ENCODE measurements at places on chromosomes 13 and 19. TPM values are rescaled to one million over a fixed set of nuclear protein-coding genes. Genes with fewer than 3 reads are reported as not detected.

DNA sequence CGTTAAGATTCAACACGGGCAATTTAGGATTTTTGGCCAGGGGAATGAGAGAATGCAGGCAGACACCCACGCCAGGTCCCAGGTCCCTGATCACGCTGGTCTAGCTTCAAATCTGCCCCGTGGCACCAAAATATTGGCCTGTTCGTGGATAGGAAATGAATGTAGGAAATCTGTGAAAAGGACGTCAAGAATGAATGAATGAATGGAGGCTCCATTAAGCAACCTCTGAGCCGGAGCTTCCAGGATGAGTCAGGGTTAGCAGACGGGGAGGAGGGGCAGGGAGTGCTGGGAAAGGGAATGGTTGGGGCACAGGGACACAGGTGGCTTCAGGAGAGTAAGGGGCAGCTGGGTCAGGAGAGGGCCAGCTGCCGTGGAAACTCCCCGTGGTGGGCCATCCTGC lies 4.2 kb downstream of the SULT2B1 start:
- peaks cover 6% of the 10 kb centered on the region for H3K4me1 ChIP-seq
- peak; percentile 87 for DNase-seq

The VSTM2B gene
- total RNA-seq: not detected

The TYROBP gene
- total RNA-seq: not detected

The PRODH2 gene
- not detected for total RNA-seq

The CD37 gene
- not detected for total RNA-seq

The NXNL1 gene
- total RNA-seq: not detected

DNA sequence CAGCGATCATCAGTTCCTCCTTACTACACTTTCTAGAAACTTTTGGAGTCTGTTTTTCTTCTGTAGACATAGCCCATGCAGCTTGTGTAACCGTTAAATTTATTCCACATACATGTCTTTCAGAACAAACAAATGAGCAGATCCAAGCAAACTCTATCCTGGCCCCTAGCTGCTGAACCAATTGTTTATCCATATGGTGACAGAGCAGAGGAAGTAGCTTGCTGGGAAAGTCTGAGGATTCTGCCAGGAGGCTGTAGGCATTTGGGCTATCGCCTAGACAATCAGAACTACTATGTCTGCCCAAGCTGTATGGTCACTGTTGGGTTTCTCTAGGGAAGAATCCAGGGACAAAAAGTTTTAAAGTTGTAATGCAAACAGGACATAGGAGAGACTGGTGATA lies 343.7 kb downstream of the SPRY2 start:
- H3K4me1 ChIP-seq: peaks cover 11% of the 10 kb centered on the region
- no peaks in the 10 kb centered on the region for H3K36me3 ChIP-seq
- no peak overlapping the region for H3K27ac ChIP-seq
- no peaks in the 10 kb centered on the region for H3K27me3 ChIP-seq

GRCh38 chr13:23701636-23702035 lies 131.4 kb downstream of the TNFRSF19 start:
- DNase-seq: no peak
- no peaks in the 10 kb centered on the region for H3K4me1 ChIP-seq
- H3K36me3 ChIP-seq: no peaks in the 10 kb centered on the region
- no peaks in the 10 kb centered on the region for H3K27me3 ChIP-seq
- no peak overlapping the region for H3K27ac ChIP-seq

The HIPK4 gene
- not detected for total RNA-seq

DNA sequence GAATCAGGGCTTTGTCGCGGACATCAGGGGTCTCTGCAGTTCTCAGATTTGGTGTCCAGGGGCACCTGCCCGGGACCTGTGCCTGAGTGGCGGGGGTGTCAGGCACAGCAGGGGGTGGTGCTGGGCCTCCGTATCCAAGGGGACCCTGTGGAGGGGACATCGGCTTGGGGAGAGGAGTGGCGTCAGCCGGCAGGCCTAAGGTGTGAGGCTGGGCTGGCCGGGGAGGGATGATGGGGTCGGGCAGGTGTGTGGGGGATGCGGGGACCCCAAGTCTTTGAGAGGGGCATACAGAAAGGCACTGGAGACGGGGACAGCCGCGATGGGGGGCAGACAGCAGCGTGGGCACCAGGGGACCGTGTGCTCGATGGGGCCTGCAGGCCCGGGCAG lies 2.5 kb downstream of the EFNA2 start:
- peaks cover 38% of the 10 kb centered on the region for H3K27me3 ChIP-seq
- DNase-seq: no peak
- H3K36me3 ChIP-seq: no peaks in the 10 kb centered on the region

GRCh38 chr13:24104723-24105122 lies 55.8 kb upstream of the SPATA13 start:
- no peak overlapping the region for H3K27ac ChIP-seq
- H3K27me3 ChIP-seq: peaks cover 19% of the 10 kb centered on the region
- H3K36me3 ChIP-seq: no peaks in the 10 kb centered on the region
- H3K4me3 ChIP-seq: no peak overlapping the region
- no peaks in the 10 kb centered on the region for H3K4me1 ChIP-seq

The SBSN gene
- total RNA-seq: 0.61 TPM

DNA sequence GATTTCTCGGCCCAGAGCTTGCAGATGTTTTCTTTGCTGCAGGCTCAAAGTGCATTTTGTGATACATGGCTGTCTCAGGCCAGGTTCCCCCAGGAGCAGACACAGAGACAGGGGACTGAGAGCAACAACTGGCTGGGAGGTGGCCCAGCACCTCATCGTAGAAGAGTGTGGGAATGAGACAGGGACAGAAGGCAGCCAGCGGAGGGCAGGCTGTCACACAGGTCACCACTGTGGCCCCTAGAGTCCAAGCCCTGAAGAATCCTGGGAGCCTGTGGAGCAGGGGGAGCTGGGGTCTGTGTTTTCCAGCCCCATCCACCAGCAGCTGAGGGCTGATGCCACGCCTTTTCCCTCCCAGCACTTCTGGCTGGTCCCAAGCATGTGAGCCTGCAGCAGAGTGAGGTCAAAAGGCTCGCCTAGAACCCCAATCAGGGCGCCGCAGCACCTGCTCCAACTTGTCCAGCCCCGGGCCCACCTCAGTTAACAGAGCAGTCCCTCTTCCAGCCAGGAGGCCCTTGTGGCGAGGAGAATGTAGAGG lies 723.8 kb downstream of the UQCRFS1 start:
- H3K36me3 ChIP-seq: peaks cover 5% of the 10 kb centered on the region
- no peak overlapping the region for H3K27ac ChIP-seq
- DNase-seq: no peak
- H3K4me1 ChIP-seq: no peaks in the 10 kb centered on the region
- no peak overlapping the region for H3K4me3 ChIP-seq

- no peaks in the 10 kb centered on the region for H3K36me3 ChIP-seq
- H3K4me3 ChIP-seq: no peak overlapping the region
- no peak for DNase-seq
- no peaks in the 10 kb centered on the region for H3K27me3 ChIP-seq
These were observed 156.9 kb downstream of the KCTD15 start for GRCh38 chr19:33953592-33953991.

- DNase-seq: no peak
- H3K27ac ChIP-seq: no peak overlapping the region
- no peaks in the 10 kb centered on the region for H3K36me3 ChIP-seq
- no peaks in the 10 kb centered on the region for H3K27me3 ChIP-seq
- H3K4me3 ChIP-seq: no peak overlapping the region
These were observed 6.9 kb upstream of the FOSB start for GRCh38 chr19:45460807-45461347.

DNA sequence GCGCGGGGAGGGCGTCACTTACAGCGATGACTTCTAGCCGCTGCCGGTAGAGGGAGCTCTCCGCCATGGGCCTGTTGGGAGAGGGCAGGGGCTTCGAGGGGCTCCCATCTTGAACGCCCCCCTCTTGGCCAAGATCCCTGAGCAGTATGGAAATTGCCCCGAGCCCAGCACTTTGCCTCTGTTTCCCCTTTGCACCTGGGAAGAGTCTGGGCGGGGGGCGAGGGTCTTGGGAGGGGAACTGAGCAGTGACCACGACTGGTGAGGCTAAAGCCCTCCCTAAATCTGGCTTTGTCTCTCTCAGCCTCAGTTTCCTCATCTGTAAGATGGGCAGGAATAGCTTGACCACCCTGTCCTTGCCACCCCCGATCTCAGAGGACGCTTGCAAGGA lies 2.8 kb downstream of the PALM3 start:
- H3K27me3 ChIP-seq: peaks cover 23% of the 10 kb centered on the region
- DNase-seq: no peak
- peaks cover 13% of the 10 kb centered on the region for H3K4me1 ChIP-seq
- peaks cover 4% of the 10 kb centered on the region for H3K36me3 ChIP-seq

- H3K27me3 ChIP-seq: peaks cover 42% of the 10 kb centered on the region
- H3K27ac ChIP-seq: no peak overlapping the region
- H3K4me3 ChIP-seq: no peak overlapping the region
- DNase-seq: no peak
- H3K4me1 ChIP-seq: peaks cover 17% of the 10 kb centered on the region
- H3K36me3 ChIP-seq: peaks cover 13% of the 10 kb centered on the region
These were observed 3.5 kb downstream of the KCNA7 start for GRCh38 chr19:49069026-49069425.

DNA sequence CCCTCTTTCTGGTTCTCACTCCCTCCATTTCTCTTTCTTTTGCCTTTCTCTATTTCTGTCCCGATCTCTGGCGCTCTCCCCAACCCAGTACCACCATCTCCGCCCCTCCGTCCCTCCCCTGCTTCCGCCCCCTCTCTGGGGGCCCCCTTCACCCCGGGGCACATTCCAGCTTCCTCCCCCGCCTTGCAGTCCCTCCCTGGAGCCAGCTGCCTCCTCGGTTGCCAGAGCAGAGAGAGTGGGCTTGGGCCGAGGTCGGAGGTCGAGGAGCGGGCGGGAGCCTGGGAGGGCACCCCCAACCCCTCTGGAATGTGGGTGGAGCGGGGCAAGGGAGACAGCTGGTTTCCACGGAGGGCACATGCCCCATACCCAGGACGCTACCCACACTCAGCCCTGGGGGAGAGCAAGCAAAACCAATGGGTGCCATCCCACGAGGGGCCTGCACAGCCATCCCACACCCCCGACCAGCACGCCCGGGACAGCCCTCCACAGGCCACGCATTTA lies 6.5 kb upstream of the CIRBP start:
- no peak overlapping the region for H3K27ac ChIP-seq
- DNase-seq: no peak
- H3K27me3 ChIP-seq: no peaks in the 10 kb centered on the region
- peaks cover 30% of the 10 kb centered on the region for H3K36me3 ChIP-seq
- peaks cover 32% of the 10 kb centered on the region for H3K4me1 ChIP-seq
- H3K4me3 ChIP-seq: peak overlapping the region; percentile 71

The NFIX gene
- total RNA-seq: 26.9 TPM

- H3K4me3 ChIP-seq: no peak overlapping the region
- H3K27me3 ChIP-seq: no peaks in the 10 kb centered on the region
- no peak for DNase-seq
- peaks cover 74% of the 10 kb centered on the region for H3K36me3 ChIP-seq
These were observed 2.0 kb upstream of the SYCE2 start for GRCh38 chr19:12921047-12921446.

GRCh38 chr19:36252047-36252446 lies 37.1 kb downstream of the ZNF146 start:
- H3K36me3 ChIP-seq: peaks cover 6% of the 10 kb centered on the region
- H3K27me3 ChIP-seq: no peaks in the 10 kb centered on the region
- H3K4me1 ChIP-seq: no peaks in the 10 kb centered on the region
- H3K4me3 ChIP-seq: no peak overlapping the region

DNA sequence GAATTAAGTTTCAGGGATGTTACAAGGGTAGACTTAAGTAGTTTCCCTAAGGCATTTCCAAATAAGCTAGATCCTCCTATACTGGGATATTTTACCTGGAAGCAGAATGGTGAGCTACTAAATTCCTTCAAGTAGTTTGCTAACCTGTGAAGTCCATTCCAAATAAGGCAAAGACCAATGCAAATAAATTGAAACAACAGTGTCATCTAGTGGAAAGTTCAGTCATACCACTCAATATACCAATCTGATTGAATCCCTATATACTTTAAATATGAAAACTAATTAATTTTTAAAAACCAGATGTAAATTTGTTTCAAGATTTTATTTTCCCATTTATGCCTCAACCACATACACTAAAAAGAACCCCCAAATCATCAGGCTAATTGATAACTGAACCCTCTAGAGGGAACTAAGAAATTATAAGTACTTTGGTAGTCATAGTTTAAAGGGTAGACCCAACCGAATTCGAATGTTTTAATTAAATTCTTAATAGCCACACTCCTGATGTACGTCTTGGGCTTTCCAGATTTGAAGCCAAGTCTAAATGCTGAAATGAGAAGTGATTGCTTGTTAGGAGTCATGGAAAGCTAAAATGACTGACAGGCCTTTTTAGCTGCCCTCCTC lies 223.7 kb downstream of the TBC1D4 start:
- DNase-seq: peak; percentile 70
- H3K27me3 ChIP-seq: no peaks in the 10 kb centered on the region
- no peaks in the 10 kb centered on the region for H3K36me3 ChIP-seq
- no peak overlapping the region for H3K27ac ChIP-seq

The TMEM190 gene
- total RNA-seq: 0.58 TPM

DNA sequence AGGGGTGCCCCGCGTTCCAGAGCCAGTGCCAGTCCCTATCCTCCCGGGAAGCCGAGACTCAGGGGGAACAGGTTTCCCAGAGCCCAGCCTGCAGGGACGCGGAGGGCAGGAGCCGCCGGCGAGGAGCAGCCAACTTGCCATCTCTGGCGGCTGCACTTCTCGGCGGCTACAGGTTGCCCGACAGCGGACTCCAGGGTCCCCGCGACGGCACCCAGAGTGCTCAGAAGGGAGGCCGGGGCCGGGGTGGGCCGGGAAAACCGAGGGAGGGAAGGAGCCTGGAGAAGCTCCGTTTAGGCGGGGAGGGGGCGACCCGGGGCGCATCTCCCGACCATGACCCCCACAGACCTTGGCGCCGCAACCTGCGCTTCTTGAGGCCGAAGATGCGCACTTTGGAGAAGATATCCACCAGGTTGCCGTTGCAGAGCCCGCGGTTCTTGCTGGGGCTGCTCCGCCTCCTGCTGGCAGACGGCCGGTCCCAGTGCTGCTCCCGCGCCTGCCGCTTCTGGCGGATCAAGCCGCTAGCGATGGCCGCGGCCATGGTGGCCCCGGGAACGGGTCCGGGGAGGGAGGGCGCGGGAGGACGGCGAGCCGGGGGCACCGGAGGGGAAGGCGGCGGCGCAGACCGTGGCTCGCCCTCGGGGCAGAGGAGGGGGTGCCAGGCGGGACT lies 463.8 kb downstream of the ITGBL1 start:
- no peaks in the 10 kb centered on the region for H3K36me3 ChIP-seq
- no peak overlapping the region for H3K4me3 ChIP-seq
- H3K27me3 ChIP-seq: peaks cover 90% of the 10 kb centered on the region
- no peaks in the 10 kb centered on the region for H3K4me1 ChIP-seq
- no peak for DNase-seq
- H3K27ac ChIP-seq: no peak overlapping the region
